ENCODE measurements at places on chromosomes 7 and 10. TPM values are rescaled to one million over a fixed set of nuclear protein-coding genes. Genes with fewer than 3 reads are reported as not detected.

ZNF25 gene
- total RNA-seq: 14.6 TPM

GPR15LG gene
- not detected for total RNA-seq

DNA sequence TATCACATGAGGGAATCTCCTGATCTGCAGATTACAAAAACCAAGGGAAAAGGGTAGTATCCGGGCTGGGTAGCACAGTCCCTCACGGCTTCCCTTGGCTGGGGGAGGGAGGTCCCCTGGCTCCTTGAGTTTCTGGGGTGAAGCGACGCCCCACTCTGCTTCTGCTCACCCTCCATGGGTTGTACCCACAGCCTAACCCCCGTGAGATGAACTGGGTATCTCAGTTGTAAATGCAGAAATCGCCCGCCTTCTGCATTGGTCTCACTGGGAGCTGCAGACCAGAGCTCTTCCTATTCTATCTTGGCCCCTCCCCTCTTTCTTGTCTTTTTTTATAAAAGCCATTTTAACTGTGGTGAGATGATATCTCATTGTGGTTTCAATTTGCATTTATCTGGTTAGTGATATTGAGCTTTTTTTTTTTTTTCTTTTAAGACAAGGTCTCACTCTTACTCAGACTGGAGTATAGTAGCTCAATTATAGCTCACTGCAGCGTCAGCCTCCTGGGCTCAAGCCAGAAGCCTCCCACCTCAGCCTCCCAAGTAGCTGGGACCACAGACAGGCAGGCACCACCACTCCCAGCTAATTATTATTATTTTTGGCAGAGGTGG, 87.8 kb downstream of the ABCC2 start:
- H3K27me3 ChIP-seq: no peaks in the 10 kb centered on the region
- no peaks in the 10 kb centered on the region for H3K36me3 ChIP-seq
- DNase-seq: peak; percentile 75
- no peak overlapping the region for H3K27ac ChIP-seq
- H3K4me1 ChIP-seq: no peaks in the 10 kb centered on the region

DNA sequence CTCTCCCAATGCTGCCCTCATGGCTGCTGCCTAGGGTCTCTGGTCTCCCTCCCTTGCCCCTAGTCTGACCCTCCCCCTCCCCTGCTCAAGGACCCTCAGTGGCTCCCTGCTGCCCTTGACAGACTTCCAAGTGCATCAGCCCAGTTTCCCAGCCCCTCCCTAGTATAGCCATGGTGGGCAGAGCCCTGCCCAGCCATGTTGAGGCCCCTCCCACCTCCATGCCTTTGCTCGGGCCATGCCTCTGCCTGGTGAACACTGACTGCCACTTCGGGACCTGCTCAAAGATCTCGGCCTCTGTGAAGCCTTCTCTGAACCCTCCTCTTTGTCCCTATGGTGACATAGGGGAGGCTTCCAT, 73.2 kb downstream of the MYL10 start:
- no peaks in the 10 kb centered on the region for H3K4me1 ChIP-seq
- H3K4me3 ChIP-seq: no peak overlapping the region
- DNase-seq: no peak
- no peaks in the 10 kb centered on the region for H3K27me3 ChIP-seq
- no peak overlapping the region for H3K27ac ChIP-seq

DNA sequence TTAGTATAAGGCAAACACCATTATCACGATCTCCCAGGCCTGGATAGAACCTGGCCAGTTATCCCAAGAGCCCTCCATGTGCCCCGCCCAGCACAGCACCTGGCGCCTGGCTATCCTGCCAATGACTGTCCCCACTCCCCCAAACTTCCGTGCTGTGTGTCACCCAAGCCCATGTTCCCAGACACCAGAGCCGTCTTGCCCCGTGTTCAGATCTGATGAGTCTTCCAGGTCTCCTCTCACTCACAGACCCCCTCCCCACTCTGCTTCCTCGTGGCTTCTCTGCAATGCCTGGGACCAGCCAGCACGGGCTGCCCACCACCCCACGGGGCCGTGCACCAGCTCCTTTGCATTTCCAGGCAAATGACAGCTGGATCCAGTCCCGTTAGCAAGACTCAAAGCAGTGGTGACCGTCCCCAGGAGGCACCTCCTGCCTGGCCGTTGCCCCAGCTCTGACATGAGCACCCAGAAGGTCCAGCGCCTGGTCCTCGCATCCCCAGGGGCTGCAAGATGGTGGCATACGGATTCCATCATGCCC, 43.8 kb upstream of the INPP5A start:
- no peaks in the 10 kb centered on the region for H3K36me3 ChIP-seq
- peaks cover 2% of the 10 kb centered on the region for H3K4me1 ChIP-seq
- DNase-seq: no peak
- H3K27ac ChIP-seq: no peak overlapping the region

DNA sequence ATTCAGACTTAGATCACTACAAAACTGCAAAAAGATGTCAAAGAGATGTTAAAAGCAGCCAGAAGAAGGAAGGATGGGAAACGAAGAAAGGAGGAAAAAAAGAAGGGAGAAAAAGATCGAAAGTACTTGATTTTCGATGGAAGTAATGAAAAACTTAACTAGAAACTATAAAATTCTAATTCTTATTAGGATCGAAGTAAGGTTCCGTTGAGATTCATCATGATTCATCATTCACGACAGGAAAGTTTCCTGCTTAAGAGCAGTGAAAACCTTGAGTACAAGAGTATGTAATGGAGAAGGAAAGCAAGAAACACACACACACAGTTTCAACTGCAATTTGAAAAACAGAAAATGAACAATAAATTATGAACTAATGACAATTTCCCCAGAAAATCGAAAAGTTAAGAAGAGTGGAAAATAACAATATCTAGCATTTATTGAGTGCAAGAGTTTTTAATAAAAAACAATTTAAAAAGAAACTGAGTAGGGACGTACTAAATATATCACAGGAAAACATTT, 1.1 kb upstream of the ING3 start:
- no peak overlapping the region for H3K27ac ChIP-seq
- peak overlapping the region; percentile 89 for H3K4me3 ChIP-seq
- H3K4me1 ChIP-seq: peaks cover 3% of the 10 kb centered on the region
- no peaks in the 10 kb centered on the region for H3K36me3 ChIP-seq

- H3K36me3 ChIP-seq: no peaks in the 10 kb centered on the region
- no peaks in the 10 kb centered on the region for H3K27me3 ChIP-seq
- H3K27ac ChIP-seq: no peak overlapping the region
- no peak overlapping the region for H3K4me3 ChIP-seq
- no peak for DNase-seq
- peaks cover 20% of the 10 kb centered on the region for H3K4me1 ChIP-seq
These were observed 75.9 kb downstream of the CCNY start for GRCh38 chr10:35412003-35412723.

- peaks cover 5% of the 10 kb centered on the region for H3K4me1 ChIP-seq
- H3K27ac ChIP-seq: no peak overlapping the region
- peak; percentile 47 for DNase-seq
- H3K4me3 ChIP-seq: no peak overlapping the region
These were observed 19.6 kb upstream of the GTPBP4 start for GRCh38 chr10:968546-969199.

DNA sequence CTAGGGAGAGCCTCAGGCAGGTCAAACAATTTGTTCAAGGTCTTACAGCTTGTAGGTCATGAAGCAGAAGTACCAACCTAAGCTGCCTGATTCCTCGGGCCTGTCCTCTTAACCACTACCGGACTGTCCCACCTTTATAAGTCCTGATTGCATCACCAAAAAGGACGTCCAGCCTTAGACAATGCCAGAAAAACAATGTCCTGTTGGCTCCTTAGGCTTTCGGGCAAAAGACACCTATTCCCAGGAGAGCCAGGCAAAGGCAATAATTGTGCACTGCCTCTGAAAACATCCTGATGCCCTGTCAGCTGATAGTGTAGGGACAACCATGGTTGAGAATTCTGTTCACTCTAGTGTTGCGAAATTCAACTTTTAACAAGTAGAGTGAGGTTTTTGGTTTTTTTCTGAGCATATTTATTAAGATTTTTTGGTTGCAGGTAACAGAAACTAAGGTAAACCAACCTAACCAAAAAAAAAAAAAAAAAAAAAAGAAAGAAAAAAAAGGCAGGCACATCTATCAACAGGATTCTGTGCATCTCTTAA, 40.5 kb downstream of the CDHR3 start:
- H3K4me1 ChIP-seq: no peaks in the 10 kb centered on the region
- DNase-seq: no peak
- H3K27me3 ChIP-seq: peaks cover 2% of the 10 kb centered on the region
- no peaks in the 10 kb centered on the region for H3K36me3 ChIP-seq
- no peak overlapping the region for H3K27ac ChIP-seq
- H3K4me3 ChIP-seq: no peak overlapping the region

DNA sequence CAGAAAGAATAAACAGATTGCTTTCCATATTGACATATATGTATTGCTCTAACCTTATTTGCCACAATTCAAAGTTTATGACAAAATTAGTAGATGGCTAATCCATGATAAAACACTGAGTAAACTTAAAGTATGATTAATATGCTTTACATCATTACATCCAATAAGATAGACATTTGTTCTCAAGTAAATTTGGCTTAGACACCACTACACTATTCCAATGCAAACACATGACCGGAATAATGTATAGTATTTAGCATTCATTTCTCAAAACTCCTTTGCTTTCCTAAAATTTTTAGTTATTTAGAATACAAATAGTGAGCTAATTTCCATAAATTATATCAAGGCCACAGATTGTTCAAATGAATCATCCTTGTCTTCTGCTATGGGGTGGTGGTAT, 20.2 kb downstream of the SEM1 start:
- H3K36me3 ChIP-seq: no peaks in the 10 kb centered on the region
- no peak overlapping the region for H3K27ac ChIP-seq
- no peaks in the 10 kb centered on the region for H3K27me3 ChIP-seq
- no peaks in the 10 kb centered on the region for H3K4me1 ChIP-seq
- H3K4me3 ChIP-seq: no peak overlapping the region
- no peak for DNase-seq

- H3K4me1 ChIP-seq: no peaks in the 10 kb centered on the region
- H3K4me3 ChIP-seq: no peak overlapping the region
These were observed 6.4 kb downstream of the SFTPD start for GRCh38 chr10:79942261-79943185.

DNA sequence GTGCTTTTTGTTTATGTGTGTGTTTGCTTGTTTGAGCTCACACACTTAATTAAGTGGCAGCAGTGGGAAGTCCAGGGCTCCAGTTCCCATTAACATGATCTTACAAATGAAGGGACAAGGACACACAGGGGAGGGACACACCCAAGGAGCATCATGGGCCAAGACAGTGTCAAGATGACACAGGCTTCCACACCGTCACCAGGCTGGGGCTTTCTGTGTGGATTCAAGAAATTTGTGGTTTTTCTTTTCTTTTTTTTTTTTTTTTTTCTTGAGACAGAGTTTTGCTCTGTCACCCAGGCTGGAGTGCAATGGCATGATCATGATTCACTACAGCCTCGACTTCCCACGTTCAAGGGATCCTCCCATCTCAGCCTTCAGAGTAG, 173.6 kb downstream of the KIAA1217 start:
- no peak overlapping the region for H3K4me3 ChIP-seq
- H3K27me3 ChIP-seq: no peaks in the 10 kb centered on the region
- DNase-seq: peak; percentile 68
- H3K36me3 ChIP-seq: no peaks in the 10 kb centered on the region
- H3K27ac ChIP-seq: no peak overlapping the region
- H3K4me1 ChIP-seq: no peaks in the 10 kb centered on the region

DNA sequence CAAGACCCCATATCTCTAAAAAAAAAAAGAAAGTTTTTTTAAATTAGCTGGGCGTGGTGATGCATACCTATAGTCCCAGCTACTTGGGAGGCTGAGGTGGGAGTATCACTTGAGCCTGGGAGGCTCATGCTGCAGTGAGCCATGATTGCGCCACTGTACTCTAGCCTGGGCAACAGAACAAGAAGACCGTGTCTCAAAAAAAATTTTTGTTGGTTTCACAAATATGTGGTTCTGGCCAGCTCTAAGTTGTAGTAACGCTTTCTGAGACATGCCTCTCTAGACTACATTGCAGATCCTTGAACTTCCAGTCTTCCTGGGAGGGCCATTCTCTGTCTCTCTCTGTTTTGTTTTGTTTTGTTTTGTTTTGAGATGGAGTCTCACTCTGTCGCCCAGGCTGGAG, 24.6 kb upstream of the RHBDD2 start:
- no peaks in the 10 kb centered on the region for H3K36me3 ChIP-seq
- no peak overlapping the region for H3K27ac ChIP-seq
- no peaks in the 10 kb centered on the region for H3K27me3 ChIP-seq

DNA sequence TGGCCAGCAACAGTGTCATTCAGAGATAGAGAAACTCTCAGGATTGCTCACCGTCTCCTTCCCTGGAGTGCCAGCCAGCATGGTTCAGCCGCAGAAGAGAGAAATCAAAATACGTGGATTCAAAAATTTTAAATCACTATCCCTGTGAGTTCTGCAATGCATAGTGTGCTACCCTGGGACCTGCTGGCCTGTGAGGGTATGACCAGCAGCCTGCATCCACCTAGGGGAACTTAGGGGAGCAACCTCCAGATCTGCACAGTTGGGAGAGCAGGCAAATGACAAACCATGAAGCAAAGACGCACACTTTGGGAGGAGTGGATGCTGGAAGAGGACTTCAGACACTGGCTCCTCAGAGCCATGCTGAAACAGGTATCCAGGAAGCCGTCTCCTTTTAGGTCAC, 639.3 kb downstream of the TNS3 start:
- H3K27ac ChIP-seq: no peak overlapping the region
- H3K36me3 ChIP-seq: no peaks in the 10 kb centered on the region
- no peaks in the 10 kb centered on the region for H3K4me1 ChIP-seq
- DNase-seq: no peak
- H3K4me3 ChIP-seq: no peak overlapping the region

- H3K36me3 ChIP-seq: no peaks in the 10 kb centered on the region
- H3K4me3 ChIP-seq: no peak overlapping the region
- DNase-seq: no peak
- no peaks in the 10 kb centered on the region for H3K4me1 ChIP-seq
These were observed 9.8 kb downstream of the SDK1 start for GRCh38 chr7:3310884-3311283.

- no peaks in the 10 kb centered on the region for H3K27me3 ChIP-seq
- H3K36me3 ChIP-seq: peaks cover 24% of the 10 kb centered on the region
- no peak overlapping the region for H3K4me3 ChIP-seq
- DNase-seq: no peak
- H3K27ac ChIP-seq: no peak overlapping the region
These were observed 4.3 kb downstream of the SFXN3 start for GRCh38 chr10:101035314-101035713.
